ENCODE measurements at places on chromosomes 3 and 15.

DNA sequence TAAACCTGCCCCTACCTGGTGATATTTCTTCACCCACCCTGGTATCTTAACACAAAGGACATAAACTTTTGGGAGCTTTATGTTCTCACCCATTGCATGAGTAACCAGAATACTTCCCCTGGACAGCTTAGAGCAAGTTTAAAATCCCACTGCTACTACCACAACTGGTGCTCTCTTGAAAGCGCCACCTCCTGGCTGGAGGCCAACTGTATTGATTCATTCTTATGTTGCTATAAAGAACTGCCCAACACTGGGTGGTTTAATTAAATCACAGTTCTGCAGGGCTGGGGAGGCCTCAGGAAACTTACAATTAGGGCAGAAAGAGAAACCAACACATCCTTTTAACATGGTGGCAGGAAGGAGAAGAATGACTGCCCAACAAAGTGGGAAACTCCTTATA is 592.4 kb downstream of the EPHA3 start:
- DNase-seq: no peak

DNA sequence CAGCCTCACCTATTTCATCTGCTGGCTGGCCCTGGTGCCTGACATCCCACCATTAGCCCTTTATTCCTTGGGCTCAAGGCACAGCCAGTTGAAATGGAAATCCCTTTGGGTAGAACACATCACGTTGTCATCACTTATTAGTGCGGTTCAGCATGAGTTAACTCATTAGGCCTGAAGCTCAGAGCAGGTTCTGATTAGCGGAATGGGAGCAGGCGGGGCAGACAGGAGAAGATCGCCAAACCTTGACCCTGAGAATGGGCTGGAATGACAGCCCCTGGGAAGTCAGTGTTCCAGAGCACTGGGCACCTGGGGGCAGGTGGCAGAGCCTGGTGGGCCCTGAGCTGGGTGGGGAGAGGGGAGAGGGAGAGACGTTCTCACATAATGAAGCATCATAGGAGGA is 5.8 kb downstream of the ITGA11 start:
- no peak for DNase-seq

DNA sequence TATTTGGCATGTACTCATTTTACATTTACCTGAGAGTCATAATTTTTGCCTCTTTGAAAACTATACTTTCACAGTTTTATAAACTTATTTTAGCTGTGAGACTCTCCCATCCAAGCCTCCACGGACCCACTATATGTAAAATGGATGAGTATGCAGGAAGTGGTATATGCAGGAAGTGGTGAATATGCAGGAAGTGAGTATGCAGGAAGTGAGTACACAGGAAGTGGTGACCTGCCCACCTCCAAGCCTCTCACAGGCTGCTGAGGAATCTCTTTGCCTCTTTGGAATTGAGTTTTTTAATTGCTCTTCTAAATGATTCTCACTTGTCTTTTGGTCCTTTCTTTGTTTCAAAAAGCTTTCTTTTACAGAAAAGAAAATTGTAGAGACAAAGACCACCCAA is 85.2 kb downstream of the KBTBD8 start:
- no peak for DNase-seq

DNA sequence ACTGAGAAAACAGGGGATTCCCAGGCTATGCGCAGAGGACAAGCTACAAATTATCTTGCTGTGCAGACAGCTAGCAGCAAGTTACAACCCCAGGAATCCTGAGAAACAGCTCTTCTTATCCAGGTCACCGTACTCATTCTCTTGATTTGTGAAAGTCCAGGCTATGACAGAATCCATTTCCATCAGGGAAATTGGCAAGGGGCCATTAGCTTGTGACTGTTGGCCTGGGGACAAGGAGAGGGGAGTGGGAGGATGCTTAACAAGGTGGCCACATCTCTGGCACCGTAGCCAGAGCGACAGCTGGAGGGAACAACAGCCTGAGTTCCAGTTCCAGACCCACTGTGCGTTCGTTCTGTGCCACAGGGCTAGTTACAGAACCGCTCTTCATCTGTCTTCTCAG is 44.9 kb upstream of the PLXNA1 start:
- no peak for DNase-seq

DNA sequence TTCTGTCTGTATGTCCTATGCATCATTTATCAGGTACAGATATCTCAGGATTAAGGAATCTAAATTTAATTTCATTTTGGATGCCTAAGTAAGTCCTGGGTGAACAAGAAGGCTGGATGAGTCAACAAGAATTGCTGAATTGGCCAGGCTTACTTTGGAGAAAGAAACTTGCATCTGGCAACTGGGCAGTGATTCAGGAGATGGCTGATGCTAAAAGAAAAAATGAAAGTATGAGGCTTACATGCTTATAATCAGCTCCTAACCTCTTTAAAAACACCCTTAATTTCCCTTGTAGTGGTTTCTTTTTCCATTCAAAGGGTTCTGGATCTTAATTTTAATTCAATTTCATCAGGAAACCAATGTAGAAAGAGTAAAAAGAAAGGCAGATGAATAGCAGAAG is 228.8 kb upstream of the PEX5L start:
- DNase-seq: no peak

DNA sequence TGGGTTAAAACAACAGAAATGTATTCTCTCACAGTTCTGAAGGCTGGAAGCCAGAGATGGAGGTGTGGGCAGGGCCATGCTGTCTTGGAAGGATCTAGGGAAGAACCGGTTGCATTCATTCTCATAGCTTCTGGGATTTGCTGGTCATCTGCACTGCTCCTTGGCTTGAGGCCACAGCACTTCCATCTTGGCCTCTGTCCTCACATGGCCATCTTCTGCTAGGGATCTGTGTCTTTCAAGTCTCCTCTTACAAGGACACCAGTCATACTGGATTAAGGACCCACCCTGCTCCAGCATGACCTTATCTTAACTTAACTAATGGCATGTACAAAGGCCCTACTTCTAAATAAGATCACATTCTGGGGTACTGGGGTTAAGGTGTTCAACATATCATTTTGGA is 47.7 kb downstream of the RPLP1 start:
- DNase-seq: no peak

DNA sequence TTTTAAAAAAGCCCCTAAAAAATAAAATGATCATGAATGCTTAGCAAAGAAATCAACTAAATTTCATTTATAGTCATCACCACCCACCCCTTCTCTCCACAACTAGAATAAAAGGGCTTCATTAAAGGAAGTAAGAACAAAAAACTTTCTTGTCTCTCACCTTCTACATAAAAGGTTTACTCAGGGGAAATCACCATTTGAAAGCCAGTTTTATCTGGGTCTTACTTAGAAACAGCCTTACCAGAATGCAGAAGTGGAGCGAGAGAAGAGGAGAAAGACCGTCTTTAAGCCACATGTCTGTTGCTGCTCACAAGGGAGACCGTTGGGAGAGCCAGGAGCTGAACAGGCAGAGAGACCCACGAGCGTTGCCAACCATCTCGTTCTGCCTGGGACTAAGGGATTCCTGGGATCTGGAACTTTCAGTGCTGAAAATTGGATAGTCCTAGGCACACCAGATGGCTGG is 350.1 kb upstream of the PROK2 start:
- DNase-seq: no peak

DNA sequence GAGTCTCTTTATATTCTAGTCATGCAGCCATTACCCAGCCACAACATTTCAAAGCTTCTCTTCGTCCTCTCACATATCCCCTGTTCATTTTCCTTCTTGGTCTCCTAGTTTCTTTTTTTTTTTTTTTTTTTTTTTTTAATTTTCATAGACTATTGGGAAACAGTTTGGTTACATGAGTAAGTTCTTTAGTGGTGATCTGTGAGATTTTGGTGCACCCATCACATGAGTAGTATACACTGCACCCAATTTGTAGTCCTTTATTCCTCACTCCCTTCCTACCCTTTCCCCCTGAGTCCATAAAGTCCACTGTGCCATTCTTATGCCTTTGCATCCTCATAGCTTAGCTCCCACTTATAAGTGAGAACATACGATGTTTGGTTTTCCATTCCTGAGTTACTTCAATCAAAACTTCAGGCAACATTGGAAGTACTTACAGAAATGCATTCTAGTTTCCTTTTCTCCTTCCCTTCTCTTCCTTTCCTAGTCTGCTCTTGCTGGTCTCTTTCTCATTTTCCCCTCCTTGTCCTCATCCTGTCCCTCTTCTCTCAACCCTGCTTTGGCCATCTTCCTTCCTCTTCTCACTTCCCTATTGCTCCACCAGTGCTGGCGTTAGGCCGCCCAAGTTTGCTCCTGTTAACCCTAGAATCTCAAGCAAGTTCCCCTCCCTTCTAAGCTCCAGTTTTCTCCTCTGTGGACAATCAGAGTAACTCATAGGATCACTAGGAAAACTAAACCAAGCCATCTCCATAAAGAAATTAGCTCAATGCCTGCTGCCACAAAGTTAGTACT is 4.8 kb downstream of the ATP8B4 start:
- no peak for DNase-seq
